ENCODE measurements at places on chromosomes 7 and 10. TPM values are rescaled to one million over a fixed set of nuclear protein-coding genes. Genes with fewer than 3 reads are reported as not detected.

DNA sequence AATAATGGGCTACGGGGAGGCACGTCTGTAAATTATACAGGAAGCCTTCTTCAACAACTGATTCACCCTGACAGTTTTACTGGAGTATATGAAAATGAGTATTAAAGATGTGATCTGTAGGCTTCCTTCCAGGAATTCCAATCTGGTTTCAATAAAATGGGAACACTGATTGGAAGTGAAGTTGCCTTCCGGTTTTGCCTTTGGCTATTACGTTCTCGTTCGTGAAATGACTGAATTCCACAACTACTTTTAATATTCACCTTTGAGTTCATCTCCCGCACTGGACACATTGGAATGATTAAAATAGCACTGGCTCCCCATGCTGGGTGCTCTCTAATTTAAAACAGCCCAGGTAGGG, 350.1 kb upstream of the MKI67 start:
- no peaks in the 10 kb centered on the region for H3K27me3 ChIP-seq
- no peaks in the 10 kb centered on the region for H3K4me1 ChIP-seq
- H3K36me3 ChIP-seq = no peaks in the 10 kb centered on the region
- no peak for DNase-seq
- H3K27ac ChIP-seq = no peak overlapping the region
- H3K4me3 ChIP-seq = no peak overlapping the region

GRCh38 chr10:63206576-63206975, 73.4 kb downstream of the NRBF2 start:
- no peaks in the 10 kb centered on the region for H3K27me3 ChIP-seq
- H3K36me3 ChIP-seq = peaks cover 14% of the 10 kb centered on the region
- peak overlapping the region; percentile 44 for H3K4me3 ChIP-seq
- peaks cover 57% of the 10 kb centered on the region for H3K4me1 ChIP-seq

DNA sequence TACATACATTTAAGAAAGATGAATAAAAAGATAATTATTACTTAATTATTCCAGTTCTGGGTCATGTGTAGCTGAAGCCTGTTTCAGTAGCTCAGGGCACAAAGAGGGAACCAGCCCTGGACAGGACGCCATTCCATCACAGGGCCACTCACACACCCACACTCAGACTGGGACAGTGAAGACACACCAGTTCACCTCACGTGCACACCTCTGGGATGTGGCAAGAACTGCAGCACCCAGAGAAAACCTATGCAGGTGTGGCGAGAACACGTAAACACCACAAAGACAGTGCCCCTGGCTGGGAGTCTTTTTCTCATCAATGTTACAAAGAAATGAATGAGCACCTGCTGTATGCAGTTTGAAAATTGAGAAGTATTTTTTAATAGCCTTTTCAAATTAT, 1.6 kb upstream of the IDI1 start:
- H3K27ac ChIP-seq = peak overlapping the region; percentile 100
- H3K36me3 ChIP-seq = peaks cover 23% of the 10 kb centered on the region
- DNase-seq = no peak
- peak overlapping the region; percentile 99 for H3K4me3 ChIP-seq

GRCh38 chr7:50416527-50417182, 33.5 kb downstream of the FIGNL1 start:
- no peaks in the 10 kb centered on the region for H3K36me3 ChIP-seq
- H3K27ac ChIP-seq = no peak overlapping the region
- DNase-seq = no peak
- H3K27me3 ChIP-seq = no peaks in the 10 kb centered on the region
- peaks cover 8% of the 10 kb centered on the region for H3K4me1 ChIP-seq

The SPDYE11 gene
- not detected for total RNA-seq

DNA sequence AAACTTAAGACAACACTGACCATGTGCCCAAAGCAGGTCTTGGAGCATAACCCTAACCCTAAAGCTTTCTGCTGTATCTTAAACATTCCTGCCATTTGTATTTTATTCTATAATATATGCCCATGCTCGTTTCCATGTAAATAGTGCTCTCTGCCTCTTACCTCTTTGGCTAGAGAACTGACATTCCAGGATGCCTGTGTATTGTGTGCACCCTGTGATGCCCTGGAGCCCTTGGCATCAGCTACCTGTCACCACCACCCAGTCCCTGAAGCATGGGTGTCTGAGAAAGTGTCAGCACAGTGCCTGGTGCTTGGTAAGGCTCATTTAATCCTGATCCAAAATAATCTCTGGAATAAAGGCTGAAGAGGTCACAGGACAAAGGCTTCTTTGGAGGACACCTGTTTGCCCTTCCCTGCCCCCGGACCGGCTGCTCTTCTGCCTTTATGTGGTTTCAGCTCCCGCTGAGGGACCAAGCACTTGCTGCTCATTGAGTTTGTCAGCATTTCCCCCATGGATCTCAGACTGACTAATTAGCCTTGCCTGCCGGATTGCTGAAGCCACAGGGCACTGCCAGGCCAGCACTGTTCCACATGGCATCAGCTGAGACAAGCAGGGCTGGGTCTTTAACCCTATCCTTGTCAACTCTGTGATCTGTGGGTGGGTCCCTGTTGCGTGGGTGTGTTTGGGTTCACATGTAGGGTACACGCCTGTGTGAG, 139.1 kb upstream of the SORCS3 start:
- H3K27me3 ChIP-seq = peaks cover 16% of the 10 kb centered on the region
- no peaks in the 10 kb centered on the region for H3K4me1 ChIP-seq
- H3K27ac ChIP-seq = peak overlapping the region; percentile 21

The MACC1 gene
- total RNA-seq = 5.5 TPM

GRCh38 chr7:44381494-44382220, 56.3 kb upstream of the CAMK2B start:
- no peaks in the 10 kb centered on the region for H3K27me3 ChIP-seq
- no peak overlapping the region for H3K4me3 ChIP-seq

GRCh38 chr10:786633-787474, 97.4 kb upstream of the DIP2C start:
- no peak overlapping the region for H3K4me3 ChIP-seq
- H3K27ac ChIP-seq = no peak overlapping the region
- peaks cover 7% of the 10 kb centered on the region for H3K27me3 ChIP-seq
- DNase-seq = no peak

DNA sequence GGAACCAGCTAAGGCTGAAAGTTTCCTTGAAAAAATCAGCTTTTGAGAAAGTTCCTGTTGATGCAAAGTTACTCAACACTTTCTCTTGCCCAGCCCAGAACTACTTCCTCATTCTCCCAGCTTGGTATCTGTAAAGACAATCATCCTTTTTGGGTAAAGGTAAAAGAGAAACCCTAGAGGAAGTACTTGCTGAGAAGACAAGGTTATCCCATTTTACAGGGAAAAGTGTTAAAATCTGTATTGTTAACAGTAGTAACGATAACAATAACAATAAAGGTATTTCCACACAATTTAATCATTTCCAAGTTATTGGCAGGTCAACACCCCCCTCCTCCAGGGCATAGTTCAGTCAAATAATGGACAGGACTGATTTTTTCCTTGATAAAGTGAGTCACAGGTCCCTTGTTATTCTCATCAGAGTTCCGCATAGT, 2.4 kb downstream of the ALOX5 start:
- no peak overlapping the region for H3K4me3 ChIP-seq
- H3K27me3 ChIP-seq = peaks cover 28% of the 10 kb centered on the region
- no peak for DNase-seq
- H3K36me3 ChIP-seq = no peaks in the 10 kb centered on the region

GRCh38 chr10:79994556-79994955, 45.7 kb upstream of the SFTPD start:
- H3K36me3 ChIP-seq = peaks cover 9% of the 10 kb centered on the region
- H3K4me1 ChIP-seq = no peaks in the 10 kb centered on the region
- H3K4me3 ChIP-seq = no peak overlapping the region
- H3K27me3 ChIP-seq = peaks cover 31% of the 10 kb centered on the region

GRCh38 chr10:4028027-4028471, 243.0 kb upstream of the KLF6 start:
- H3K27ac ChIP-seq = no peak overlapping the region
- H3K36me3 ChIP-seq = no peaks in the 10 kb centered on the region

- H3K27me3 ChIP-seq = no peaks in the 10 kb centered on the region
- no peaks in the 10 kb centered on the region for H3K36me3 ChIP-seq
- no peak overlapping the region for H3K4me3 ChIP-seq
- peaks cover 31% of the 10 kb centered on the region for H3K4me1 ChIP-seq
- H3K27ac ChIP-seq = peak overlapping the region; percentile 12
- peak; percentile 59 for DNase-seq
These were observed 181.7 kb downstream of the PLXNA4 start for GRCh38 chr7:132394283-132395198.

The RARRES2 gene
- not detected for total RNA-seq

The VWDE gene
- total RNA-seq = not detected

GRCh38 chr7:36787933-36788378, 63.7 kb upstream of the AOAH start:
- no peak for DNase-seq
- peaks cover 80% of the 10 kb centered on the region for H3K4me1 ChIP-seq
- H3K36me3 ChIP-seq = peaks cover 9% of the 10 kb centered on the region
- H3K4me3 ChIP-seq = peak overlapping the region; percentile 87
- H3K27ac ChIP-seq = peak overlapping the region; percentile 90
- H3K27me3 ChIP-seq = no peaks in the 10 kb centered on the region

GRCh38 chr10:78359640-78360091, 326.0 kb downstream of the RPS24 start:
- DNase-seq = peak; percentile 56
- H3K4me1 ChIP-seq = peaks cover 17% of the 10 kb centered on the region
- H3K4me3 ChIP-seq = no peak overlapping the region
- H3K36me3 ChIP-seq = no peaks in the 10 kb centered on the region
- H3K27ac ChIP-seq = no peak overlapping the region
- H3K27me3 ChIP-seq = peaks cover 2% of the 10 kb centered on the region

DNA sequence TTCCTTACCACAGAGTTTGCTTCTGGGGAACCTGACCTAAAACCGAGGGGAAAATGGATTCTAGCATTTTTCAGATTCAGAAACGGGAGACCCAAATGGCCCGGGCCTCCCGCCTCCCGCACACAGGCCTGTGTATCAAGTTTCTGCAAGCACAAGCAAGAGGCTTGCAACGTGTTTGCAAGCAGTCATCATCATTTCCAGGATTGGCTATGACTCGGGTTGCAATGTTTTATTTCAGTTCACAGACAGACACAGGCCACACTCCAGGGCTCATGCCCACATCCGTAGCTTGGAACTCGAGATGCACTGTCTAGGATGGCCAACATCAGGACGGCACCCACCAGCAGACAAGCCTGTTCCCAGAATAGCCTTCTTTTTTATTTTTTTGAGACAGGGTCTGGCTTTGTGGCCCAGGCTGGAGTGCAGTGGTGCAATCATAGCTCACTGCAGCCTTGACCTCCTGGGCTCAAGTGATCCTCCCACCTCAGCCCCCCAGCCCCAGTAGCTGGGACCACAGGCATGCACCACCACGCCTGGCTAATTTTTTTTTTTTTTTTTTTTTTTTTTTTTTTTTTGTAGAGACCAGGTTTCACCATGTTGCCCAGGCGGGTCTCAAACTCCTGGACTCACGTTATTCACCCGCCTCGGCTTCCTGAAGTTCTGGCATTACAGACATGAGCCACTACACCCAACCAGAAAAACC, 68.1 kb upstream of the FOXK1 start:
- H3K27me3 ChIP-seq = no peaks in the 10 kb centered on the region
- DNase-seq = no peak
- H3K36me3 ChIP-seq = no peaks in the 10 kb centered on the region
- peak overlapping the region; percentile 66 for H3K4me3 ChIP-seq
- H3K4me1 ChIP-seq = peaks cover 7% of the 10 kb centered on the region

The VENTX gene
- total RNA-seq = not detected

The ELFN1 gene
- total RNA-seq = 0.11 TPM

DNA sequence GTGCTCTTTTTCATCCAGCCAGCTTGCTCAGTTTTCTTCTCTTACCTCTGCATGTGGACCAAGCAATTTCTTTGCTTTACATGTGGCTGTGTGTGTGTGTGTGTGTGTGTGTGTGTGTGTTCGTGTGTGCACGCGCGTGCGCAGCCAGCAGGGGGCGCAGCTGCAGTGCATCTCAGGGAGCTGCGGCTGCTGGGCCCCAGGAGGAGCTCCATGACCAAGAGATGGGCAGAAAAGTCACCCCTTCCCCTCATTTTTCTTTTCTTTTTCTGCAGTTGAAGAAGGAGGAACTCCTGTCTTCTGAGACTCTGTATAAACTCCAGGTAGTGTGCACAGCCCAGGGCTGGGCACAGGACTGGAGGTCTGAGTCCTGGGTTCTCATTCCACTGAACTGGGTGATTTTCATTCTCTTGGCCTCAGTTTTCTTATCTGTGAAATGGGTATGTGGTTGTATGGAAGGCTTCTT, 41.8 kb downstream of the BLNK start:
- no peak overlapping the region for H3K27ac ChIP-seq
- no peak overlapping the region for H3K4me3 ChIP-seq
- H3K4me1 ChIP-seq = no peaks in the 10 kb centered on the region

GRCh38 chr10:96283756-96284155, 12.4 kb upstream of the BLNK start:
- H3K36me3 ChIP-seq = no peaks in the 10 kb centered on the region
- no peak overlapping the region for H3K4me3 ChIP-seq
- H3K4me1 ChIP-seq = no peaks in the 10 kb centered on the region
- DNase-seq = no peak
- peaks cover 7% of the 10 kb centered on the region for H3K27me3 ChIP-seq

GRCh38 chr7:42492920-42493319, 255.9 kb upstream of the GLI3 start:
- H3K36me3 ChIP-seq = no peaks in the 10 kb centered on the region
- DNase-seq = no peak
- H3K27me3 ChIP-seq = peaks cover 28% of the 10 kb centered on the region
- H3K4me3 ChIP-seq = no peak overlapping the region
- H3K27ac ChIP-seq = no peak overlapping the region

DNA sequence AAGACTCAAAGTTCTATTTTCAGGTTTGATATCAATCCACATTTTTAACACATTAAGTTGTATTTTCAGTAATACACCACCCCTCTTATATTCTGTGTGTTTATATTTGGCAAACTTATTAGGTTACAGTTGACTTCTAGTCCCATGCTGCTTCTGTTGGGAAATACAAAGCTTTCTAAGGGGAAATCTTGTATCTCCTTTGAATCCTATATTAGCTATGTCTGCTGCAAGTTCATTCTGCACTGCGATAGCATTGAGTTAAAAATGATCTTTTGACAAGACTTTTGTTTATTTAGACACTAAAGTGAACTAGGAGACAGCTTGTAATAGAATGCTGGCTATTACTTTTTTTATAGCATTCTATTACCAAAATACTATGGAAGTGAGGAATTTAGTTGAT, 625.1 kb upstream of the ANKRD30A start:
- no peaks in the 10 kb centered on the region for H3K27me3 ChIP-seq
- H3K27ac ChIP-seq = no peak overlapping the region
- no peak overlapping the region for H3K4me3 ChIP-seq

- H3K27me3 ChIP-seq = peaks cover 23% of the 10 kb centered on the region
- no peaks in the 10 kb centered on the region for H3K36me3 ChIP-seq
- no peak overlapping the region for H3K27ac ChIP-seq
- H3K4me1 ChIP-seq = no peaks in the 10 kb centered on the region
These were observed 183.2 kb upstream of the NEBL start for GRCh38 chr10:21080261-21080660.
